PC-3 (cell line): ENCODE measurements at places on chromosomes 2 and 18. TPM values are rescaled to one million over a fixed set of nuclear protein-coding genes. Genes with fewer than 3 reads are reported as not detected.

DNA sequence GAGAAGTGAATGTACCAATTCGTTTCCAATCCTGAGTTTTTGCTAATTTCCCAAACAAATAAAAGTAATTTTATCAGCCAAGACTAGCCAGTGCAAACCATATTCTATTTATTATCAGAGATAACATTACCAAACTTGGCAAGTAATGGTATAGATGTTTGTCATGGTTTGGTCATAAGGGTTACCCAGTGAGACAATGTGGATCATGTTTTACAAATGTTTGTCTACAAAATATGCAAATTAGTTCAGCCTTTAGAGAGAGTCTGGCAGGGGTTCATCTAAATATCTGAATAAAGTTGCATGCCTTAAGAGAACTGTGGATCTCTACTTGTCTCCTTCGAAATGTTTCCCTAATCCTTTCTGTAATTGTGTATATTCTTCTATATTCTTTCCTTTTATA is 152.2 kb downstream of the KCNH7 start:
- H3K4me1 ChIP-seq, result no peaks in the 10 kb centered on the region
- no peak overlapping the region for H3K27ac ChIP-seq
- DNase-seq, result no peak
- no peak overlapping the region for H3K4me3 ChIP-seq

DNA sequence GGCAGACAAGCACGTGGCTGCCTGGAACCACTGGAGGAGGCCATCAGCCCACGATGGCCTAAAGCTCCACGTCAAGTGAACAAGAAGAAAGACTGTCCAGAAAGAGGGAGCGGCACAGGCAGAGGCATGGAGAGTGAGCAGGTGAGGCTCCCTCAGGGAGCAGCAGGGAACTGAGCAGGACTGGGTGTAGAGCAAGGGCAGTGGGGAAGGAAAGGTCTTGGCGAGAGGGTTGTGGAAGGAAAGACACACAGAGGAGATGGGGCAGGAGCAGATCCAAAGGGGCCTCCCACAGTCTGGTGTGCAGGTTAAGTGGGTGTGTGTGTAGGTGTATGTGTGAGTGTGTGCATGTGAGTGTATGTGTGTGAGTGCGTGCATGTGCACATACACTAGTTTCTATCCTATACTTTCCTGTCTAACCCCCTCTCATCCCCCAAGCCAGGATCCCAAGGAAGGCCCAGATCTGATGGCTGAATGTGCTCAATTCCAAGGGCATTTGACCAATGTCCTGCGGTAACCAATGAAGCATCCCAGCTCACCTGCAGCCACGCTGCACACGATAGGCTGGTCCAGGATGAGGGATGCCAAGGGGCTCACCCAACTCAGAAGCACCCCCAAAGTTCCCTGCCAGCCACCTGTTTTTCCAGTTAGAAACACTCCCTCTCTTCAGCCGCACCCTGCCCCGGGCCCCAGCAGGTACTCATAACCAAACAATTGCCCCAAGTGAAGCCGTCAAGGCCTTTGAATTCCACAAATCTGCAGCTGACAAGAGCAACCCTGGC is 262.5 kb upstream of the RAB6C start:
- peaks cover 18% of the 10 kb centered on the region for H3K27me3 ChIP-seq
- no peak for DNase-seq
- H3K4me3 ChIP-seq, result no peak overlapping the region
- no peaks in the 10 kb centered on the region for H3K36me3 ChIP-seq

- H3K4me3 ChIP-seq, result no peak overlapping the region
- no peaks in the 10 kb centered on the region for H3K27me3 ChIP-seq
- DNase-seq, result no peak
- peaks cover 49% of the 10 kb centered on the region for H3K4me1 ChIP-seq
- no peaks in the 10 kb centered on the region for H3K36me3 ChIP-seq
- no peak overlapping the region for H3K27ac ChIP-seq
Measured at GRCh38 chr2:109244304-109244582, 115.2 kb downstream of the SH3RF3 start.

Gene LIMS4
- total RNA-seq, result 0.33 TPM in 1 of 2 replicates, not detected in the other

DNA sequence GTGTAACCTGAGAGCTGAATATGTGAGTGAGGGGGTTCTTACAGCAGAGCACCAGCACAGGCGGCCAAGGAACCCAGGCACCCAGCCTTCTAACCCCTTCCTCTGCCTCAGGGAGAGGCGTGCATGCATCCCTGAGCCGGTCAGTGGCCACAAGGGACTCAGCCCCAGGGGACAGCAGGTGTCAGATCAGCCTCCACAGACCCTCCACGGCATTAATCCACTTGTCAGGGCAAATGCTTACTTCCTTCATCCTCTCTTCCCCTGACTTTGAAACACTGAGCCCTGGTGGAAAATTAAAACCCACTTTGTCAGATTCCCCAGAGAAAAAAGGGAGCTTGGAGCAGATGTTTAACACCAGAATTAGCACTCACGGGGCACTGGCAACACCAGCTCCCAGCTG is 60.5 kb upstream of the SMAD2 start:
- no peaks in the 10 kb centered on the region for H3K36me3 ChIP-seq
- no peak for DNase-seq
- H3K27ac ChIP-seq, result no peak overlapping the region
- H3K4me1 ChIP-seq, result peaks cover 10% of the 10 kb centered on the region; the same call in 1 of the 2 replicates
- H3K27me3 ChIP-seq, result no peaks in the 10 kb centered on the region
- H3K4me3 ChIP-seq, result no peak overlapping the region

Gene CPO
- not detected in 2 replicates for total RNA-seq

DNA sequence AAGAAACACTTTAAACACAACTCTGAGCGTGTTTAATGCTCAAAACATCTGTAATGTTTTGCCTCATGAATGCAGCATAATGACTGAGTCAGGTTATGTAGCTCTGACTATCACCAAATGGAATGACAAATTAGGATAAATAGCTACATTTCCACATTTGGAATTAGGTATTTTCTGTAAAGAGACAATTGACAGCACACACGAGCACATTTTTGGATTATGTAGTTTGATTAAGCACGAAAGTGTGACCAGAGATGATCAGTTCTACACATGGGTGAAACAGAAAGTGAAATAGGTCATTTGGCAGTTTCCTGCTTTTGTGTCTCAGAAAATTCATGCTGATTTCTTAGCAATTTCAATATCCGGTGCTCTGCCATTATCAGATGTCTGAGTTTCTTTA is 29.0 kb downstream of the LPIN1 start:
- no peak for DNase-seq
- no peak overlapping the region for H3K4me3 ChIP-seq
- H3K27ac ChIP-seq, result no peak overlapping the region
- no peaks in the 10 kb centered on the region for H3K27me3 ChIP-seq

DNA sequence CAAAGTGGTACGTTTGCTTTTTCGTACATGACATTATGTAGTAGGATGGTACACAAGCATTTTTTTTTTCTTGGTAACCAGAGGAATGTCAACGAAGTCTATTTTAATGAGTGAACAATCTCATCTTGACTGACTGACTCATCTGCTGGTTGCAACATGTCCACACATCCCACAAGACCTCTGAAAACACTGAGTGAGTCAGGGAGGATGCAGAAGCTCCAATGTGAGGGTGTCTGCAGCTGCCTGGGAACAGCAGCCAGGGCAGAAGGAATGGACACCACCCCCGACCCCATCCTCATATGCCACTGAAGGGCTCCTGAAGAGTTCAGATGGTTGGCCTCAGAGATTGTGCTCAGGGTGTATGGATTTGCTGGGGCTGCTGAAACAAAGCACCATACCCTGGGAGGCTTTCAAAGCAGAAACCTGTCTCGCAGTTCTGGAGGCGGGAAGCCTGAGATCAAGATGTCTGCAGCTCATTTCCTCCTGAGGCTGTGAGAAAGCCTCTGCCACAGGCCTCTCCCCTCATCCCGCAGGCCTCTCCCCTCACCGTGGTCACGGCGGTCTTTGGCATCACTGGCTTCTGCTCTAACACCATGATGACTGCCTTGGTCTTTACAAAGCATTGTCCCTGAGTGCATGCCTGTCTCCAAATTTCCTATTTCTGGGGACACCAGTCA is 124.6 kb downstream of the LRATD1 start:
- peak overlapping the region; percentile 20; the same call in 1 of the 2 replicates for H3K4me3 ChIP-seq
- peaks cover 38% of the 10 kb centered on the region for H3K4me1 ChIP-seq
- peak; percentile 91 for DNase-seq
- H3K36me3 ChIP-seq, result no peaks in the 10 kb centered on the region

- H3K27me3 ChIP-seq, result peaks cover 42% of the 10 kb centered on the region
- H3K36me3 ChIP-seq, result no peaks in the 10 kb centered on the region
- no peaks in the 10 kb centered on the region for H3K4me1 ChIP-seq
- no peak overlapping the region for H3K27ac ChIP-seq
- H3K4me3 ChIP-seq, result no peak overlapping the region
Measured at GRCh38 chr2:133953524-133953923, 300.3 kb upstream of the MGAT5 start.

GRCh38 chr2:19769513-19769912 is 132.3 kb downstream of the TTC32 start:
- no peaks in the 10 kb centered on the region for H3K36me3 ChIP-seq
- H3K4me1 ChIP-seq, result no peaks in the 10 kb centered on the region
- H3K27me3 ChIP-seq, result no peaks in the 10 kb centered on the region

- H3K36me3 ChIP-seq, result no peaks in the 10 kb centered on the region
- no peak overlapping the region for H3K4me3 ChIP-seq
- H3K27ac ChIP-seq, result no peak overlapping the region
- H3K4me1 ChIP-seq, result no peaks in the 10 kb centered on the region
- H3K27me3 ChIP-seq, result no peaks in the 10 kb centered on the region
Measured at GRCh38 chr2:28558158-28558820, 62.4 kb downstream of the PLB1 start.

DNA sequence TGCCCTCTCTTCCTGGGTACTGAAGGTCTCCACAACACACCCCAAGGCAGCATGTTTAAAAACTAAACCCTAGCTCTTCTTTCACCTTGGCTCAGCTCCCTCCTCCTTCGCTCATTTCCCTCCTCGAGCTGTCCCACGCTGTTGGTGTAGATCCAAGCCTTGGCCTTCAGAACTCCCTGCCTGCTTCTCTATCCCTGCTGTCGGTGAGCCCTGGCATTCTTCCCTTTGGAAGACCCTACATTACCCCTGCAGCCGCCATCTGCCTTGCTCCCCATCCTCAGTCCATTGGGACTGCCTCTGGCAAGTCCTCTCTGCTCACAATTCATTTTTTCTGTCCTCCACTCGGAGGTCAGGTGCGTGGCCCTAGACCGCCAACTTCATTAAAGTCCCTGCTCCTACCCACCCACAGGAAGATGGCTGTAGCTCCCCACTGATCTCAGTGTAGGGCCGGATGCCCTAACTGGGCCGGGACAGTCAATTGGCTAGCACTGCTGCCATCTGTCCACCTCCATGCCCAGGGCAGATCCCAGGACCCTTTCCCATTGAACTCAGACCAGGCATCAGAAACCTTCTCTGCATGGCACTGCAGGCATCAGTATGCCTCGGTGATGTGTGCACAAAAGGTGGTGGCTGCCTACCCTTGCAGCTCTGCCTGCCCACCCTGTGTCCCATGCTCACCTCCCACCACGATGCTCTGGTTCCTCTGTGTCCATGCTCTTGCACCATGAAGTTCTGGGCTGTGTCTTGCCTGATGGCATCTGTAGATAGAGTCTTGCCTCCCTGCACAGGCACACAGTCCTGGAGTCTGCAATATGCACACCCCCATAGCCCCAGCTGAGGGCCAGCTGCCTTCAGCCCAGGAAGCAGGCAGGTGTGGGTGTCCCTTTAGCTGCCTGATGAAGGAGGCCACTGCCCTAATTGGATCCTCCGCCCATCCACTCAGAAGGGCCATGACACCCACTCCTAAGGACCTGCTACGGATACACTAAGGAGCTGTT is 5.7 kb downstream of the AMER3 start:
- H3K36me3 ChIP-seq, result no peaks in the 10 kb centered on the region
- H3K27me3 ChIP-seq, result peaks cover 89% of the 10 kb centered on the region
- DNase-seq, result no peak
- H3K4me1 ChIP-seq, result no peaks in the 10 kb centered on the region
- H3K4me3 ChIP-seq, result no peak overlapping the region

GRCh38 chr2:96514521-96514920 is 9.4 kb upstream of the NEURL3 start:
- no peak overlapping the region for H3K4me3 ChIP-seq
- H3K36me3 ChIP-seq, result no peaks in the 10 kb centered on the region
- DNase-seq, result peak; percentile 46
- no peaks in the 10 kb centered on the region for H3K27me3 ChIP-seq
- H3K4me1 ChIP-seq, result no peaks in the 10 kb centered on the region
